ENCODE measurements at places on chromosomes 2 and 18.

DNA sequence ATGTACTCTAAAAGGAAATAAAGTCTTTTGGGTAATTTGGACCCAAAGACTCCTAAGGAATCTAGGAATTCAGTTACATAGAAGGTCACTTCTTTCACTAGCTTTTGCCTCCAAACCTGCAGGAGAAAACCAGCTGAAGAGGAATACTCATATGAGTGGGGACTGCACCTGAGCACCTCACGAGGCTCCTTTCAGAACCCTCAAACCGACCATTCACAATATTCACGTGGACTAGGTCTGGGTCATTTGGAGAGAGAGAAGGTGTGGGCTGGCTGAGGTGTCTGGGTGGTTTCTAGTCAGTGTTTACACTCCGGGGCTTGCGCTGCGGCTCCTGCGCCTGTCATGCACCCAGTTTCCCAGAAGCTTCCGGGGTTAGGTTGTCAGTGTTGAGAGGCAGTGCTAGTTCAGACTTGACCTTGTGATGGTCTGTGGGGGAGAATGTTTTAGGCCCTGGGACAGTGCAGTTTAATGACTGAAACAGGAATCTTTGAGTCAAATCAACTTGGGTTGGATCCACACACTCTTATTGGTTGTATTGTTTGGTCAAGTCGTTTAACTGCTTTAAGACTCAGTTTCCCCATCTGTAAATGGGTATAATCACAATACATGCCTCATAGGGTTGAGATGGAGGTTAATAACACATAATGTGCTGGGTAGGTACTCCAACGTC lies 78.4 kb downstream of the LIMS1 start:
- DNase-seq = no peak

GRCh38 chr18:46712406-46712805 lies 44.4 kb downstream of the ST8SIA5 start:
- DNase-seq = no peak

- no peak for DNase-seq
These were observed 134.3 kb downstream of the SOCS6 start for GRCh38 chr18:70423120-70423519.

DNA sequence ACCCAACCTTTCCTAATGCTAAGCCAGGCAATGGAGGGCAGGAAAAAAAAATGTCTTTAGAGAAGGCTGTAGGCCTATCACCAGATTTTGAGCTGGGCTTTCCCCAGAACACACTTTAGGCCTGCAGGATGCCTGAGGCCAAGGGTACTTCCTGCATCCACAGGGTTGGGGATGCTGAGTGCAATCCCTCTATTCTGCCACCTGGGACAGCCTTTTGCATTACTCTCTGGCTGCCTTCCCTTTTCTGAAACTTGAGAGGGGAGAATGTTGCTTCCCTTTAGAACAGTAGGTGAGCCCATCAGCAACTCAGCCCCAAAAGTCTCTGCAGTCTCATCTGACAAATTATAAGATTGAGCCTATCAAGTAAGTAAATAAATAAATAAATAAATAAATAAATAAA lies 195.2 kb downstream of the SLC8A1 start:
- DNase-seq = no peak

GRCh38 chr2:142650601-142651000 lies 226.9 kb upstream of the KYNU start:
- no peak for DNase-seq
